ENCODE measurements at places on chromosomes 1 and 21. TPM values are rescaled to one million over a fixed set of nuclear protein-coding genes. Genes with fewer than 3 reads are reported as not detected.

PADI2 gene
- total RNA-seq = 2.1 TPM

GRCh38 chr21:33651965-33652680 is 9.8 kb downstream of the ITSN1 start:
- DNase-seq = no peak

GRCh38 chr1:192703283-192704206 is 67.6 kb downstream of the RGS13 start:
- no peak for DNase-seq

DNA sequence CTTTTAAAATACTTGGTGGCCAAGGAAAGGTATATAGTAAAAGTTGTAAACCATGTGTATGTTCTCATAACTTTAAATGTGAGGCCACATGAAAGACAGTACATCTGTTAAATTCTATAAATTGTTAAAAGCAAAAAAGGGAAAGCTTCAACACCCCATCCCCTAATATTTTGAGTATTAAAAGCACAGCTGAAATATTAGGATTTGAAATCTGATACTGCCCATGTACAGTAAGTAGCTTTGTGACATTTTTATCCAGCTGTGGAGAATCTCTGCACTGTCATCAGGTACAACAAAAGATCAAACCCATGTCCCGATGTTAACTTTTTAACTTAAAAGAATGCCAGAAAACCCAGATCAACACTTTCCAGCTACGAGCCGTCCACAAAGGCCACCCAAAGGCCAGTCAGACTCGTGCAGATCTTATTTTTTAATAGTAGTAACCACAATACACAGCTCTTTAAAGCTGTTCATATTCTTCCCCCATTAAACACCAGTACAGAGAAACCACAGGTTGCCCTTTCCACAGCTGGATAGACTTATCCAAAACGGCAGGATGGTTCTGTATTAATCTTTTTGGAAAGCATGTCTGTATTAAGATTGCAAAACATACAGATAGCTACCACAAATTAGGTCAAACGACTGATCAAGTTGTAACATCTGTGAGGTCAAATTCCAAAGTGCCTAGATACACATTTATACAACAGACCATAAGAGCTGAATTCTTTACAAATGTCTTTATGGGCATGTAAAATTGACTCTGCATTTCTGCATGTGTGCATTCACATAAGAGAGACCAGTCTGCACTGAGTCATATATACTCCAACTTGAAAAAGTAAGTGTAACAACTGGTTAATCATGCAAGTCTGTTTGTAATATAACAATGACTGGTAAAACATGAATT is 5.2 kb downstream of the IRF2BP2 start:
- DNase-seq = no peak

DNA sequence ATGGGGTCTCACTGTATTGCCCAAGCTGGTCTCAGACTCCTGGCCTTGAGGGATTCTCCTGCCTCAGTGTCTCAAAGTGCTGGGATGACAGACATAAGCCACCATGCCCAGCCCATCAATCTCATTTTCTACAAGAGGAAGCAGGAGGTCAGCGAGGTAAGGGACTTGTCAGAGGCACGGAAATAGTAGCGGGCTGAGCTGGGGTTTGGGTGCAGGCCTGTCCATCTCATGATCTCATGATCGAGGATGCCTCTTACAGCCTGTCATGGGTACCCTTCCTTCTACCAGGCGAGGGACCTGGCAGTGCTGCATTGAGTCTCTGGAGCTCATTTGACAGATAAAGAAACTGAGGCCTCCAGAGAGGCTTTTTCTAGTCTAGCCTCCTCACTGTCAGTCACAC is 28.5 kb upstream of the SCCPDH start:
- no peak for DNase-seq

DDR2 gene
- total RNA-seq = 0.17 TPM

ORC1 gene
- 95.0 TPM for total RNA-seq

SYT14 gene
- total RNA-seq = 10.6 TPM

DNA sequence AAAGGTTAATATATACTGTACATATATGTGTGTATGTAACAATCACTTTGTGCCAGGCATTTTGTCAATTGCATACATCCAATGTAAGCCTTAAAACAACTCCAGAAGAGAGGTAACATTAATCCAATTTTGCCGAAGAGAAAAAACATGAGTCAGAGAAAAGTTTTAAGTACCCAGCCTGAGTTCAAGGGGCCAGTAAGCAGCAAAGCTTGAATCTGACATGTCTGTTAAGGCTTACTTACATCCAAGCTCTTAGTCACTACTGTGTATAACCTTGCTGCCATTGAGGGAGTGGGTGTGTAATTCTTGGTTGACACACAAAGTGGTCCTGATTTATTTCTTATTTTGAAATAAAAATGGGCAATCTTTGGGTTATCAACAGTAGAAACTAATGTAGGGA is 360.4 kb upstream of the LYPLAL1 start:
- DNase-seq = no peak

DNA sequence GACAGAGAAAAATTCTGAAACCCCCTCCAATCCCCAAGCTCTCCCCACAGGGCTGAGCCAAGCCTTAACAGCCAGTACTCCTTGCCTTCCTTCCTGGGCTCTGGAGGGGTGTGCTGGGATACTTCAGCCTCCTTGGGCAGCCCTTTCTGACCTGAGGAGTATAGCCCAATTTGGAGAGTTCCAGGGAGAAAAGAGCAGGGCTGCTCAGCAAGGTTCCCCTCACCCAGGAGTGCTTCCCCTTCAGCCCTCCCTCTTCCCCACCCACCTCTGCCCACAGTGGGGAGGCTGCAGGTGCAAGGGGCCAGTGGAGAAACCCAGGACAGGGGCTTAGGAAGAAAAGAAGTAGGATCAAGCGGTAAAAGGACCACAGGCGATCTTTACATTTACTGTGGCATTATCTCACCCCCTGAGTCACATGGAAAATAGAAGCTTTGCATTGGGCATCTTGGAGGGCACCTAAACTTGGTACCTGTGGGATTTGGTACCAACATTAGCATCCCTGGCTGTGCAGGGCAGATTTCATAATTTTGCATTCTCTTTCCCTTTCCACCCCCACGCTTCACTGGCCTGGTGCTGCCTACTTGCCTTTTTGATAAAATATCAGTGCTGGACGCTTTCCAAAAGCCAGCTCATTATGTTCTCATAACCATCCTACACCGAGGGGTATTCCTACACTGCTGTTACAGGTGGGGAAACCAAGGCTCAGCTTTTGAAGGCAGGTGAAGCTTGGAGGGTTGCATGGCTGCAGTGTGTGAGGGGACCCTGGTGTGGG is 2.8 kb upstream of the ADORA1 start:
- DNase-seq = no peak

GRCh38 chr21:38696579-38696978 is 109.2 kb upstream of the ETS2 start:
- no peak for DNase-seq

DNA sequence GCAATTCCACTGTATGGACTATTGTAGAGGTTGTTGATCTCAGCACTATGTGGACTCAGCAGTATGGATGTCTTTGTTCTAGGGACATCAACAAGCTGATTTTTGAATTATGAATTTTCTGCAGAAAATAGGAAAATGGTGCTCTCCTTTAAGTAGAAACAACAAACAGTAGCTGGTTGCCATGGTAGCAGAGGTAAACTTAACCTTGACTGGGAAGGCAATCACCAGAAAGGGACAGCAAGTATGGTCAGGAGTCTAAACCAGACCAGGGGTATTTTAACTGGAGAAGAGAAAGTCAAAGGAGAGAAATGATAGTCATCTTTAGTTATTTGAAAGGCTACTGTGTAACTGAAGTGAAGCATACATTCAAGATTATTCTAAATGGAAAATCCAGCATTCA is 22.3 kb downstream of the WLS start:
- no peak for DNase-seq

DNA sequence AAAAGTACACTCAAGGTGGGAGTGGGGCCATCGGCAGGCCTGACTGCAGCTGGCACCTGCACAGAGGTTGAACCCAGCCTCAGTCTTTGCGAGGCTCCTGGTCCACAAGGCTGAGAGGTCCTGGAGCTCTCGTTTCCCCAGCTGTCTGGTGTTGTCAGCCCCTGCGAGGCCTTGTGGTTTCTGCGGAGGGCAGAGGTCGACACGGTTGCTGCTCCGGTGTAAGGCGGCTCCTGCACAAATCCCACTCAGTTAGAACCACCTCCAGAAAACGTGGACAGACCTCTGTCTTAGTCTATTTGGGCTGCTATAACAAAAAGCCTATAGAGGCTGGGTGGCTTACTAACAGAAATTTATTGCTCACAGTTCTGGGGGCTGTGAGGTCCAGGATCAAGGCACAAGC is 5.8 kb downstream of the KIAA1614 start:
- DNase-seq = no peak

GRCh38 chr1:25797939-25798338 is 2.1 kb upstream of the SELENON start:
- DNase-seq = peak; percentile 93

DNA sequence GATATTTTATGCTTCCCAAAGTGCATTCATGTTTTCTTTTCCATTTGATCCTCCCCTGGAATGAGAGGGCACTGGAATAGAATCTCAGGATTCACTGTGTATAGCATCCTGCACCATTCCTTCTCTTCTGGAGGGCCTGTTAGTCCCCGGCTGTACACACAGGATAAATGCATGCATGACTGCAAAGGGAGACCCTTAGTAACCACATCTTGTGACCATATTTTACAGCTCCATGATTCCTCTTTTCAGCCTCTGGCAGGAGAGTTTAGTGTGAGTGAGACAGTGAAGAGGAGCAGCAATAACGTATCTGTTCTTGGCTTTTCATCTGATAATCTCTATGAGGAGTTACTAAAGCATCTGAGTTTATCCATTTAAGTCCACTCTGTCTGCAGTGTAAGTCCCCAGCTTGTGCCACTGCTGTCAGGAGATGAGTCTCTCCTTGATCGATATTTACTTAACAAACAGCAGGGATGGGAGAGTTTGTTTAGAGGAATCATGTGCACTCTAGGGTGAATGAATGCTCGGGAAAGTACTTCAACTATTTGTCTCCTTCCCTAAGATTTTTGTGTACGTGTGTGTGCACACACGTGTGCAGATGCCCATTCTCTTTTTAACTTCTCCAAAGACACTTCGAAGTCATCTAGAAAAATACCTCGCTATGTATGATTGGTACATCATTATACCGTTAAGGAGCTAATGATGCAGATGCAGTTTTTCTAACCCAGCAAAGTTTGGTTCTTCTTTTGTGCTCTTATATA is 41.1 kb downstream of the PROX1 start:
- DNase-seq = no peak

GRCh38 chr1:9827558-9828185 is 3.9 kb upstream of the CLSTN1 start:
- DNase-seq = peak; percentile 73

DNA sequence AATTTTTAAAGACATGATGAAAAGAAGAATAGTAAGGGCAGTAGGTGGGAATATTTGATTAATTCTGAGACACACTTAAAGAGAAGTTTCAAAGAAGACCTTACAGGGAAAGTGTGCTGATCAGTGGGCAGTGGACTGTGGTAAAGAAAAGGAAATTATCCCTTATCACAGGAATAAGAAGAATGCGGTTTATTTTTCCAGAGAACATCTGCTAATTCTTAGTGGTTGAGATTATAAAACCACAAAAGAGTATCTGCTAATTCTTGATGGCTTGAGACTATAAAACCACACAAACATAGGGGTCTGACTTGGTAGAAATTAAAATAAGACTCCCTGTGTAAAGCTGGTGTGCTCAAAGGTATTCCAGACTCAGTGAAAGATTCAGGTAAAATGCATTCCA is 60.0 kb upstream of the KCTD3 start:
- DNase-seq = no peak

DNA sequence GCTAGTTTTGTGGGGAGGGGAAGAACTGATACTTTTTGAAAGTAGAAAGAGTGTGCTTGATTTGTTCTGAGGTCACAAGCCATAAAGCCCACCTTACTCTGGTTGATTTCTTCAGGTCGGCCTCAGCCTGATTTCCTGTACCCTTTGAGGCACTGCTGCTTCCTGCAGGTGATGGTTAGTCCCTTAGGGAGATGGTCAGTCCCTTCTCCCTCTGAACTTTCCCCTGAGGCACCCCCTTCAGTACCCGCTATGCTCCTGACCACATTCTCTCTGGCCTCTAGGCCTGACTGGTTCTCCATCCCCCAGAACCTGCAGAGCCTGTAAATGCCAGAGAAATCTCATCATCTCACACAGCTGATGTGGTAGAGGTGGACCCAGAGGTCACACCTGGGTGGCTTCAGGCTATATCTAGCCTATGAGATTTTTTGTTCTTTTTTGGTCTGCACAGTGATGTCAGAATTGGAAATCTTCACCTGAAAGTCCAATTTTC is 15.0 kb upstream of the ID3 start:
- DNase-seq = no peak

GRCh38 chr1:39160703-39161102 is 43.8 kb upstream of the MACF1 start:
- DNase-seq = no peak

DNA sequence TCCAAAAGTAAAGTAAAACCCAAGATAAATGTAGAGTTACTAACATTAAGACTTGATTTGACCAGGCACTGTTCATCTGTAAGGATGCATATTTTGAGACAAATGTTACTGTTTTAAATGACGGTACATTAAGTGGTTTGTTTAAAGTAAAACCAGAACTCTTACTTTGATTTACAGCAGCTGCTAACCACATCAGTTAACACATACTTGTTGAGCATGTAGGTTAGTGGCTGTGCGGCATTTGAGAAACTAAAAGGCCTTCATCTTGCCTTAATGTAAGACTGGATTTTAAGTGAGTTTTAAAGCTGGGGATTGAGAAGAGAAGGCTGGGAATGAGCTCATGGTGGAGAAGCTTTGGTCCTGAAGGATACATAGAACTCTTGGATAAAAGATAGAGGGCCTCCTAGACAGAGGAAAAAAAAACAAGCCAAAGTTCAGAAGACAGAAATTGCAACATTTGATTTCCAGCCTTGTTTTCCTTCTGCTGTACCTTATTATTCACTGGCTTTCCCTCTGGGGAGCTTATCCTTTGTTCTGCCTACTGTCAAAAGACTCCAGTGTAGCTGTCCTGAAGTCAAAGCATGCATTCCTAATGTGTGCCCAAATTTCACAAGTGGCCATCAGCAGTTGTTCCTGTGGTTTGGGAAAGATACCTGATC is 66.6 kb downstream of the MTR start:
- DNase-seq = no peak

KRTAP15-1 gene
- not detected for total RNA-seq

BTBD8 gene
- 7.9 TPM for total RNA-seq

GRCh38 chr1:24951337-24951736 is 21.3 kb upstream of the RUNX3 start:
- no peak for DNase-seq

KRTAP11-1 gene
- not detected for total RNA-seq

- no peak for DNase-seq
Observed at GRCh38 chr1:65393928-65394327, 26.5 kb upstream of the LEPR start.

PADI1 gene
- total RNA-seq = 0.07 TPM

DNA sequence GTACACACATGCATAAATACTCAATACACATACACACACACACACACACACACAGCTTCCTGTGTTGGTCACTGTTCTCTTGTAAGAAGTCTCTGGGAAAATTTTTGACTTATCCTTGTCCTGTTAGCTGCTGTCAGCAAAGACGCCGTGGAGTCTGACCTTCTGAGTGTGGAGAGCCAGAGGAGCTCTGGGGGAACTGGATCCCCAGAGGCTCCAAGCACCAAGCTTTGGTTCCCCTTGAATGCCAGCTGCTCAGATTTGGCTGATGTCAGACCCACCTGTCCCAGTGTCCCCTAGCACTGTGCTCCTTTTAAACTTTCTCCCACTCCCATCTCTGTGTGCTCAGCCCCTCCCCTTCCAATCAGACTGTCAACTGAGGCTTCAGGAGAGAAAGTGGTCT is 319.1 kb downstream of the CAMTA1 start:
- peak; percentile 56 for DNase-seq

- no peak for DNase-seq
Observed at GRCh38 chr1:157334041-157334440, 195.8 kb upstream of the ETV3 start.

IFI16 gene
- 4.7 TPM for total RNA-seq

Measured in H7 (cell line).